CD4-positive, alpha-beta T cell (primary cell): ENCODE measurements at places on chromosomes 11 and 22. TPM values are rescaled to one million over a fixed set of nuclear protein-coding genes. Genes with fewer than 3 reads are reported as not detected.

The SLC22A9 gene
- not detected for total RNA-seq

The PITPNM1 gene
- total RNA-seq: 94.8 TPM

The GPR83 gene
- 0.11 TPM for total RNA-seq

The ELFN2 gene
- 0.05 TPM for total RNA-seq
